ENCODE measurements at places on chromosomes 3 and 15. TPM values are rescaled to one million over a fixed set of nuclear protein-coding genes. Genes with fewer than 3 reads are reported as not detected.

GRCh38 chr15:32766101-32766500 lies 48.3 kb downstream of the GREM1 start:
- no peak for DNase-seq

GRCh38 chr3:158658889-158659288 lies 13.6 kb downstream of the LXN start:
- no peak for DNase-seq

ANKDD1A gene
- 3.6 TPM for total RNA-seq

LRRC3B gene
- 0.57 TPM for total RNA-seq

CCDC50 gene
- total RNA-seq = 56.6 TPM

- no peak for DNase-seq
Measured at GRCh38 chr3:56799251-56799882, 2.4 kb downstream of the ARHGEF3 start.

DNA sequence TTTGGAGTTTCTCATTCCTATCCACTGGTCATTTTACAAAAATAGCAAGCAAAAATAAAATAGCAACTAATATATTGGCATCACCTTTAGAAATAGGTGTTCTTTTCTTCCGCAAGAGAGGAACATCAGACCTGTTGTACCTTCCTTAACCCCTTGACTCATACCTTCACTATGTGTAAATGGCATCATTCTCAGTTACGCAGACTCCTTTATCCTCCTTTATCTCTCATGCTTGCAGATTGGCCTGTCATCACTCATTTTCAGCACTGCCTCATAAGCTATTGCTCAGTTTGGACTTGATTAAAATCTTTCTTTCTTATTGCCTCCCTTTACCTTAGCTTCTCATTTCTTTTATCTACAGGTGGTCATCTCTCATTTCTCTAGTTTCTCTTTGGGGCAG lies 21.4 kb downstream of the ARHGEF26 start:
- no peak for DNase-seq

HRH1 gene
- 4.3 TPM for total RNA-seq

PPARG gene
- 13.8 TPM for total RNA-seq

Measured in esophagus squamous epithelium (tissue), 5 donors.